LNCaP clone FGC (cell line): ENCODE measurements at places on chromosomes 6 and 20.

DNA sequence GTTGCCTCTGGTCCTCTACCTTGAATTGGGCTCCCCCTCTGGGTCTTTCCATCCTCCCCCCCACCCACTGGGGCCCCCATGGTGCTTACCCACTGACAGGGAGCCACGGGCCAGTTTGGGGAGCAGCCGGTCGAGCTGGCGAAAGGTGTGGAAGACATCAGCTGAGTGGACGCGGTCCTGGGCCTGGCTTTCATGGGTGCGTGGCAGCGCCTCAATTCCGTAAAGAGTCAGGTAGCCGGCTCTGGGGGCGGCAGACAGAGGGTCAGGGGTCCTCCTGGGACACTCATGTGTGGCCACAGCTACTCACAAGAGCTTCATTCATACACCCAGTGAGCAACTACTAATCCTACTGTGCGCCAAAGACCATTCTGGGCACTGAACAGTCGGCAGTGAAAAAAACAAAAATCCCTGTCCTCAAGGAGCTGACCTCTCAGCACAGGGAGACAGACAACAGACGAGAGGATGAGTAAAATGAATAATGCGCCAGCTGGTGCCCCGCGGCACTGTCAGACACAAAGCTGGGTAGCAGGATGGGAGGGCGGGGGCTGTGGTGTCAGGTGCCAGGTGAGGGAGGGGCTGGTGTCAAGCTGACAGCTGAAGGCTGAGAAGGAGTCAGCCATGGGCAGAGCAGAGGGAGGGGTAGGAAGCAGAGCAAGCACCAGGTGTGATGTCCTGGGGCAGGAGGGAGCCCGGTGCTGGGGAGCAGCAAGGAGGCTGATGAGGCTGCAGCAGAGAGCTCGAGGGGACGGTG is 28.3 kb downstream of the PTGIS start:
- no peak for DNase-seq

- DNase-seq: no peak
These were observed 3.0 kb downstream of the WFDC5 start for GRCh38 chr20:45111799-45112471.

DNA sequence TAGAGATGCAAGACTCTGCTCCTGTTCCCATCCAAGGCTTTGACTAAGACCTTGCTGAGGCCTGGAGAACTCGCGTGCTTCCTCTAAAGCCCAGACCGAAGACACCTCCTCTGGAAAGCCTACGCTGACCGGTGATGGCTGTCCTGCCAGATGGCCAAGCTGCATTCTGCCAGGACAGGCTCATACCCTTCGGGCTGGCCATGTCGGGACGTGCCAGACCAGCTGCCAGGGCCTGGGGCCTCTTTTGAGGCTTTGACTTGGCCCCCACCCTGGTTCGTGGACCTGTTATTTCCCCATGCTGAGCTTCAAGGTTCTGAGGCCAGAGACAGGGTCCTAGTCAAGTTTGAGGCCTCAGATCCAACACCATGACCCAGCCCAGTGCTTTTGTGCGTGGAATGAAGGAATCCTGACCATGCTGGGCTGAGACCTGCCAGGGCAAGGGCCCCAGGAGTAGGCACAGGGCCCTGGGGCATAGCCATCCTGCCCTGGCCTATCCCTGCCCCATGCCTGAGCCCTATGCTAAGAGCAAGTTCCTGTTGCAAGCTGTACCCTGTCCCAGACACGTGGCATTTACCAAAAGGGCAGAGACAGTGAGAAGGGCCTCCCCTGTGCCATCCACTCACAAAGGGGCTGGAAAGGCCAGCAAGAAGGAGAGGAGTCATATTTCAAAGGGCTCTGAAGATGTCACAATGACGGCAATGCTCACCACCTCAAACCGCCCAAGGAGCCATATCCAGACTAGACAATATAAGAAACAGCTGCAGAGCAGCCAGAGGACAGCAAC is 42.8 kb downstream of the MRPL14 start:
- DNase-seq: no peak

GRCh38 chr20:45044084-45044573 is 56.8 kb downstream of the KCNS1 start:
- DNase-seq: peak; percentile 69

- no peak for DNase-seq
These were observed 27.5 kb downstream of the HLA-F start for GRCh38 chr6:29750709-29751108.

- no peak for DNase-seq
These were observed 50.8 kb downstream of the MC3R start for GRCh38 chr20:56299362-56299761.

GRCh38 chr6:167946007-167946406 is 51.5 kb upstream of the KIF25 start:
- no peak for DNase-seq

- DNase-seq: no peak
These were observed 116.2 kb upstream of the STMND1 start for GRCh38 chr6:16985513-16986284.

DNA sequence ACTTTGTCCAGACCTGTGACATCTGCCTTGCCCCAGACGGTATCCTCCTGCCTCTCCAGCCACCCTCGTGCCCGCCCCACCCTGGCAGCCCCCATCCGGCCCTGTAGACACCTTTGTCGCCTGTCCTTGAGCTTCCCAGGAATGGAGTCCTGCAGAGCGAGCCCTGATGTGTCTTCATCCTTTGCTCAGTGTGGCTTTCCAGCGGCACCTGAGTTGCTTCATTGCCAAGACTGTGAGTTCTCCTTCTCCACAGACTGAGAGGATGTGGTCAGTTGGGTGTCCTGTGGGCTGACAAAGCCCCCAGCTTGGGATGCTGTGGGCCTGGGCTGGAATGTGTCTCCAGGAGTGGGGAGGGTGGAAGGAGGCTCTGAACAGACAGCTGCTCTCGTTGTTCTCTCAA is 1.7 kb upstream of the CST4 start:
- no peak for DNase-seq

DNA sequence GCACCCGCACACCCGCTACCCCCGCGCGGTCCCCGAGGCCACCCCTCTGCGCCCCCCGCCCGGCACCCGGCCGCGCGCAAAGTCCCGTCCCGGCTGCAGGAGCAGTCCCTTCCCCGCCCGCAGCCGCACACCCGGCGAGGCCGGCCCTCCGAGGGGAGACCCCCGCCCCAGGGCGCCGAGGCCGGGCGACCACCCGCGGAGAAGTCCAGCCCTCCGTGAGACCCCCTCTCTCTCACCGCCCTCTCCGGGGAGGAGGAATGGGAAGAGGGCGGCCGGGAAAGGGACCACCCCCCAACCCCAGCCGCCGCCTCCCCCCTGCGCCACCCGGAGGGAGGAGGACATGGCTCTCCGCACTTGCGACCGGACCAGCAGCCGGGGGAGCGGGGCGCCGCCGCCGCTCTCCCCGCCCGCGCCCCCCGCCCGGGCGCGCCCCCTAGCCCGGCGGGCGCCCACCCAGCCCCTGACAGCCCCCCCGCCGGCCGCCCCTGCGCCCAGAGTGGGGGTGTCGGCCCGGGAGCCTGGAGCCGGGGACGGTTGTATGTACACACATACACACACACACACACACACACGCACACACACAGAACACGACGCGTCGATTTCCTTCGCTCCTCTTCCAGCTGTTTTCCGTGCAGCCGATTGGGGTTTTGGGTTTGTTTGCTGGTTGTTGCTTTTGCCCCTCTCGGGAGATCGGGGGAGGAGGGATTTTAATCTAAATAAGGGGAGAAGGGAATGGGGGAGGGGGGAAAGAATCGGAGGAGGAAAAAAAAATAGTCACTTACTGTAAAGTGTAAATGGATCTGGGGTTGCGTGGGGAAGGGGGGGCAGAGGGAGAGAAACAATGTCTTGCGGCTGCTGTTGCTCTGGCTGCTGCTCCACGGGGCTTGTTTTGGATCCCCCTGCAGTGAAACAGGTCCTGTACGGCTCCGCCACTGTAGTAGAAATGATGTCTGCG is at the start of gene ATXN1:
Gene ATXN1 (minus strand): TSS at position 945 of the 955 bp plus-strand sequence.
- DNase-seq: no peak

DNA sequence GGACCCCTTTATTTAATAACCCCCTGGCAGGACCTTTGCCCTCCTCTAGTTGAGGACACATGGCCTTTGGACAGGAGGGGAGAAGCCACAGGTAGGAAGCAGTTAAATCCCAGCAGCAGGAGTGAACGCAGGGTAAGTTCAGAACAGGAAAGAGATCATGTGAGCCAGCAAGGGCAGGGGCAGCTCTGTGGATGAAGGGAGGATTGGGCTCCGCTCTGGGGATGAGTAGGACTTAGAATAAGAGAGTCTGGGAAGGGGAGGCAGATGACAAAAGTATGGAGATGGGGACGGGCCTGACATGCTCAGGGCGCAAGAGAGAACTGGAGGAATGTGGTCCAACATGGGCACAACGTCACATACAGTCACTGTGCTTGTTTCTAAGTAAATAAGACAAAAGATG is 89.0 kb downstream of the NDUFAF5 start:
- no peak for DNase-seq

DNA sequence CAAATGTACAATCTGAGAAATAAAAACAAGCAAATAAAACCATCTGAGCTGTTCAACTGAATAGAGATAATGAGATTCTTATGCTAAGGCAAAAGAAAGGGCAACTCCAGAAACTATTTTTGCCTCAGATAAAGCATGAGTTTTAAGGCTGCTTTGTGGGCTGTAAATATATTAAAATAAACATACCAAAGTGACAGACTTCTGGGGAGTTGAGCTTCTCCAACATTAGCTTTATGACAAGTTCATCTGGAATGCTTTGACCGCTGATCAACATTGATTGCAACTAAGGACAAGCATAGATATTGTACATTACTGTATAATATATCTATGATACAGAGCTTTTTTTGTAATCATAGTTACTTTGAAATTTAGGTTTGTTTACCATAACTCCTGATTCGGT is 19.3 kb downstream of the AK9 start:
- DNase-seq: no peak

DNA sequence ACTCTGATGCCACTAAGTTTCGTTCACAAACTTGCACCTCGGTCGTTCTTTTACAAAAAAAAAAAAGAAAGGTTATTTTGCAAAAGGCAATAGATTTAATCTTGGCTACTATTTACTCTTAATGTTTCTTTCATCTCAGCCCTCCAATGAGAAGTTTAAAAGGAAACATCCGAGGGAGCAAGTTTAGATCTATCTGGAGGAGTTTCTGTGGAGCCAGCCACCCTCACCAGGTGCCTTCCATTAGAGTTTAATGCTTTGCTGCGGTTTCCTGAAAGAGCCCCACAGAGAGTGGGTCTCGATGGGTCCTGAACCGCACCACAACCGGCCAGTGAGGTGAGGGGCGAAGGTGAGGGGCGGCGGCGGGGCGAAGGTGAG is 632 bp downstream of the PRKN start:
- no peak for DNase-seq

DNA sequence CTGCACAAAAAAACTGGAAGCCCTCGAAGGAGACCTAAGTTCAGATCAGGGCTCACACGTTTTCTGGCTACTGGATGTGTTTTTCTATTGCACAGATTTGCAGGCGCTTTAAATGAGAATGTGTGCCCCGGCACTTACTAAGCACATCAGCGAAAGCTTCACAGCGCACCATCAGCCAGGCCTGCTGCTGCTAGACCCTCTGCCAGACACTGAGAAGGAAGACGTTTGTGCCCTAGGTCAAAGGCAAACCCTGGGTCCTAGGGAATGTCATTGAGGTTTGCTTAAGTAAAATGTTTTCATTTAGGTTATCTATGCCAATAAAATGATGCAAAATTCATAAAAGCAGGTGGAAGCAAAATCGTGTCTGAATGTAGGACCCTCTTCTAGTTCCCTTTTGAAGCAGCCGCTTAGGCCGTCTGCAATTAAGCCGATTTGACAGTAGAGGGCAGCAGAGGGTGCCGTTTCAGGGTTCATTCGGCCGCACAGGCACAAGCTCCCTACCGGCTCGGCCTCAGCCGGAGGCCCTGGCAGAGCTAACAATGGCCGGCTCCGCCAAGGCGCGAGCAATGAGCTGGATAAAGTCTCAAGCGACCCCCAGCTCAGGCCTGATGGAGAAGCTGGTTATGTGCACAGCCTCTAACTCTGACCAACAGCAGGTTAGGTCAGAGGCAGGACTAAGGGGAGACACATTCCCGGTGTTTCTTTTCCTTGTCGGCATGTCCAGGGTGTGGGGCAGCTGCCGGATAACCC is 107.2 kb upstream of the FOXA2 start:
- no peak for DNase-seq

GRCh38 chr6:75296811-75297779 is 12.5 kb upstream of the TMEM30A start:
- peak; percentile 65 for DNase-seq

DNA sequence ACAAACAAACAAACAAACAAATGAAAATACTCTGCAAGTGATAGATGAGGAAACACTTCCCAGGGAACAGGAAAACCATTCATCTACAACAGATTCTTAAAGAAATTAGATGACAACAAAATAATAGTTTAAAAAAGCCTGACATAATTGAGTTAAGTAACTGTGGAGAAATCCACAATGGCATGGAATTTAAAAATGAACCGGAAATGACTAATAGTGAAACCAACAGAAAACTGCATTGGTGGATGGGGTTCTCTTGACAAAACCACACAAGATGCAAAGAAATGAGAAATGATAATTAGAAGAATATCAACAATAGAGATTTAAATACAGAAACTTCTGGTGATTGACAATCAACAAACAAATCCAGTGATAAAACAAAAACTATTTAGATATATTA is 785.6 kb downstream of the QKI start:
- no peak for DNase-seq

DNA sequence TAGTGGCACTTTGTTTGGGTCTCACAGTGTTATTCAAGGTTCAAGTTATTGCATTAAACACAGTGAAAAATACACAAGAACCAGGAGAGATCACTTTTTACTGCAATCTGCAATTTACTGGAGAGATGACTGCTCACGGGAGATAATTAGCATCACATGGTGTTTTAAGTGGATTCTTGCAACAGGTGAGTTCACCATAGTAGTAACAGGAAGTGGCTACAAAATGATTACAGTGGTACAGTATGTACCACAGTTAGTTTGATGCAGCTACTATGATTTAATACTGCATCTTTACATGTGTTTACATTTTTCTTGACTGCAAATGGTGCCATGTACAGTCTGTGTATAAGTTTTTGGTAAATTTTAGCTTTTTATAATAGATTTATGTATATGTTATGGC is 96.5 kb upstream of the SCP2D1 start:
- no peak for DNase-seq

- no peak for DNase-seq
These were observed 85.0 kb downstream of the PREP start for GRCh38 chr6:105317607-105318533.

DNA sequence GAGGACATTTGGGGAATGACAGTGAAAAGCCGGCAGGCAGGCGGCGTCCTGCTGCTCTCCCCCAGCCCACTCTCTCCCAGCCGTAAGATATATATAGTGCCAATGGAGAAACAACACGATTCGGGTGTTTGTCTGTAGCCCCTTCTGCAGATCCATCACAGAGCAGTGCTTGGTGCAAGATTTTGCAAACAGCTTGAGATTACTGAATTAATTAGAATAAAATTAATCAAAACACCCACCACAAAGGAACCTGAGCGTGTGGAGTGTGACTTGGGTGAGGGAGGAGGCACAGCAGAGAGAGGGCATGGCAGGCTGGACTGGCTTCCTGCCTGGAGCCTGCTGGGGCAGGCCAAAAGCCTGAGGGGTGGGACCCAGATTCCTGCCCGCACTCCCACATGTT is 28.8 kb upstream of the CCDC167 start:
- DNase-seq: no peak

- DNase-seq: no peak
These were observed 16.0 kb downstream of the PMEPA1 start for GRCh38 chr20:57693670-57694329.

GRCh38 chr20:36820928-36821327 is 47.4 kb upstream of the DSN1 start:
- DNase-seq: no peak

- no peak for DNase-seq
These were observed 14.2 kb upstream of the SHLD1 start for GRCh38 chr20:5735845-5736510.

- no peak for DNase-seq
These were observed 1.1 kb upstream of the FOXQ1 start for GRCh38 chr6:1310628-1311399.
